Memory B cell (primary cell): ENCODE measurements at places on chromosomes 2 and 18.

GRCh38 chr18:10293966-10294365, 160.5 kb upstream of the APCDD1 start:
- no peak for DNase-seq

DNA sequence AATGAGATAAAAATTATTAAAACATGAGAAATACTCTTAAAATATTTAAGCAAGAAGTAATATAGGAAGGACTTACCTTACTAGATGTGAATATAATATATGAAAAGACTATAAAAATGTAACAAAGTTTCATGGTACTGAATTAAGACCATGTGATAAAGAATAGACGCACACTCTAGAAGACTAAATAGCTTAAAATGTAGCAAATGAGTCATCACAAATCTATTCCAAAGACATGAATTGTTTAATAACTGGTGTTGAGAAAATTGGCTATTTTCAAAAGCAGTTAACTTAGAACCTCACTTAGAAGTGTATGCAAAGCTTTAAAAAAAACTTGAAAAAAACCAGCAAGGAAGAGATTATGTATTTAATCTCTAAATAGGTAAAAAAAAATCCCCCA, 64.1 kb downstream of the POLE4 start:
- no peak for DNase-seq

GRCh38 chr2:71453404-71454220, at the start of gene DYSF:
TSS of gene DYSF (plus strand) at chr2:71453561.
- DNase-seq, result no peak

- DNase-seq, result no peak
Observed at GRCh38 chr2:9883897-9884296, 40.6 kb downstream of the TAF1B start.
